ENCODE measurements at places on chromosomes 7 and 10.

DNA sequence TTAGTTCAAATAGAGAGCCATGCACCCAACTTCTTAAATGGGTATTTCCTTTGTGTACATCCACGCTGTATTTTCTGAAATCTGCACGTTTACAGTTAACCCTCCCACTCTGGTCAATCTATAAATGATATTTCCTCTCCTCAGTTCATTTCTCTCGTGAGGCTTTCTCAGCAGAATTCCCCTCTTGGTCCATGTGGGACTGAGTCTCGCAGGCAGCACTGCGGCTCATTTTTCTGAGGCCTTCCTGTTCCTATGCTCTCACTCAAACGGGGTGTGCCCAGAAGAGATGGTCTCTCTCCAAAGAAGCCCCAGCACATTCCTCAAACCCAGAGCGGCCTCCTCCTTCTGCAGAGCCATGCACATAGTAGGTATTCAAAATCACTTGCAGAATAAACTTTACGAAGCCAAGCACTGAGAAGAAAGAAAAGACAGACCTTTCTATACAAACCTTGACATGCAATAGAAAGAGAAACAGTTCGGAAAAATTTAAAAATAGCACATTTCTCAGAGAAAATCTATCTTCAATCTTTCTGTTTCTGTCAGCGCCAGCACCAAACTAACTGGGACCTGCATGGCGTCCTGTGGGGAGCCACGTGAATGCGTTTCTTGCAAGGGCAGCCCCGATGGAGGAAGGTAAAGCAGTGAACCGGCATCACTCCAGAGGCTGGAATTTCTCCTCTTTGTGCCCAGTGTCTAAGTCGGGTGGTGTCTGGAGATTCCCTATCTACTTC lies 77.1 kb downstream of the HIPK2 start:
- H3K4me1 ChIP-seq = peaks cover 36% of the 10 kb centered on the region
- H3K4me3 ChIP-seq = no peak overlapping the region
- no peak for DNase-seq
- H3K36me3 ChIP-seq = peaks cover 5% of the 10 kb centered on the region
- peak overlapping the region; percentile 52 for H3K27ac ChIP-seq

DNA sequence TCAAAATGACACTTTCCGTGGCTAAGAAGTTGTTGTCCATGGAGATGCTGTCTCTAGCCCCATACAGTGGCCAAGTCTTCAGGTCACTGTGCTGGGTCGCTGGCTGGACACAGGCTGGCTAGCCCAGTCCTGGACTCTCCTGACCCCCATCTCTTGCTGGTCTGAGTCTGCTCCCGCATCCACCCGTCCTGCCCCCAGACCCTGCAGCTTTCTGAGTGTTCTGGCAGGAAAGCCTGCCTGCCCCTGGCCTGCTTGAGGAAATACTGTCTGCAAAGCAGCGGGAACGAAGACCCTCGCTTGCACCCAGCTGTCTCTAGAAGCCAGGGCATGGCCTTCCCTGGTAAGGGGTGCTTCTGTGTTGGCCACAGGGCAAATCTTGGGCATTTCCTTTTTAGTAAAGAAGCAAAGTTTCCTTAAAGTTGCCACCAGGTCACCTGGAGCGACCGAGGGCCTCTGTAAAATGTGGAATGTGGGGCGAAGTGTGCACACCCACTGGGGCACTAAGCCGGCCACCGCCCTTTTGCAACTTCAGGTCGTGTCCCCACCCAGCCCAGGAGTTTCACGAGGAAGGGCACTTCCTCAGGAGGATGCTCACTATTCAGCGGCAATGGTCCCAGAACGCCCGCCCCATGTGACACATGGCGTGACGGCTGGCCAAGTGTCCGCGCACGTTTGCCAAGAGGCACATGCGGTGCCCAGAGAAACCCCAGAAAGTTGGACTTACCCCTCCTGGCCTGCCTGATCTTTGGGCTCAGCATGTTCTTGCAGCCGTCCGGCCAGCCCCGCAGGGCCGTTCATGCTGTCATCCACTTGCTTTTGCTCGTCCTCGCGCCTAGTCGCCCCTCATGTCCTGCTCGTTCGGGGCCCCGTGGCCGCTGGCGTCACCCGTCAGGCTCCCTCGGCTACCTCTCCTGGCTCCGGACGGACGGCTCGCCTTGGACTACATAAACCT lies 558 bp downstream of the ARHGAP22 start:
- no peaks in the 10 kb centered on the region for H3K36me3 ChIP-seq
- no peak for DNase-seq
- no peak overlapping the region for H3K27ac ChIP-seq
- peaks cover 6% of the 10 kb centered on the region for H3K4me1 ChIP-seq
- H3K27me3 ChIP-seq = peaks cover 36% of the 10 kb centered on the region
- no peak overlapping the region for H3K4me3 ChIP-seq

- peaks cover 6% of the 10 kb centered on the region for H3K4me1 ChIP-seq
- no peak overlapping the region for H3K4me3 ChIP-seq
- no peaks in the 10 kb centered on the region for H3K36me3 ChIP-seq
- no peak overlapping the region for H3K27ac ChIP-seq
- H3K27me3 ChIP-seq = peaks cover 31% of the 10 kb centered on the region
- no peak for DNase-seq
Observed at GRCh38 chr10:70250961-70251680, 17.9 kb upstream of the PPA1 start.

GRCh38 chr7:12570168-12570533 lies 369 bp upstream of the SCIN start:
- DNase-seq = peak; percentile 16
- peaks cover 21% of the 10 kb centered on the region for H3K4me1 ChIP-seq
- no peak overlapping the region for H3K27ac ChIP-seq
- H3K27me3 ChIP-seq = peaks cover 41% of the 10 kb centered on the region
- peak overlapping the region; percentile 65 for H3K4me3 ChIP-seq
- H3K36me3 ChIP-seq = no peaks in the 10 kb centered on the region

GRCh38 chr10:24707445-24707844 lies 16.2 kb downstream of the ARHGAP21 start:
- H3K36me3 ChIP-seq = no peaks in the 10 kb centered on the region
- no peak overlapping the region for H3K4me3 ChIP-seq
- DNase-seq = peak; percentile 35

DNA sequence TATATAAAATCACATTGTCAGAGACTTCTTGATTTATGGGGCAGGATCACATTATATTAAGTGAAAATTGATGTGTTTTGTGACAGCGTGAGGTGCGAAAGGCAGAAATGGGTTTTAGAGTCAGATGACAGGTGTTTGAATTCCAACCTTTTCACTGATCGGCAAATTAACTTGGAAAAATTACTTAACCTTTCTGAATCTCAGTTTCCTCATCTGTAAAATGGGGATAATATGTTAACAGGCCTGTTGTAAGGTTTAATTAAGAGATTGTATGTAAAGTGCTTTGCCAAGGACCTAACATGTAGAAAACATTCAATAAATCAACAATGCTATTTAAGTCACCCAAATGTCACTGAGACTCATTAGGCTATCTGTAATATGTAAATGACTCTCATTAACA lies 221.2 kb upstream of the LYZL1 start:
- no peaks in the 10 kb centered on the region for H3K36me3 ChIP-seq
- H3K4me3 ChIP-seq = no peak overlapping the region
- no peak overlapping the region for H3K27ac ChIP-seq
- no peaks in the 10 kb centered on the region for H3K27me3 ChIP-seq
- no peaks in the 10 kb centered on the region for H3K4me1 ChIP-seq

- H3K36me3 ChIP-seq = no peaks in the 10 kb centered on the region
- no peaks in the 10 kb centered on the region for H3K4me1 ChIP-seq
- peaks cover 26% of the 10 kb centered on the region for H3K27me3 ChIP-seq
- H3K27ac ChIP-seq = no peak overlapping the region
- DNase-seq = no peak
Observed at GRCh38 chr7:120819861-120820260, 38.1 kb downstream of the TSPAN12 start.

- no peak for DNase-seq
- H3K36me3 ChIP-seq = no peaks in the 10 kb centered on the region
- H3K27ac ChIP-seq = no peak overlapping the region
- H3K4me3 ChIP-seq = no peak overlapping the region
- H3K27me3 ChIP-seq = peaks cover 4% of the 10 kb centered on the region
- no peaks in the 10 kb centered on the region for H3K4me1 ChIP-seq
Observed at GRCh38 chr7:108385834-108386422, 70.3 kb downstream of the NRCAM start.

DNA sequence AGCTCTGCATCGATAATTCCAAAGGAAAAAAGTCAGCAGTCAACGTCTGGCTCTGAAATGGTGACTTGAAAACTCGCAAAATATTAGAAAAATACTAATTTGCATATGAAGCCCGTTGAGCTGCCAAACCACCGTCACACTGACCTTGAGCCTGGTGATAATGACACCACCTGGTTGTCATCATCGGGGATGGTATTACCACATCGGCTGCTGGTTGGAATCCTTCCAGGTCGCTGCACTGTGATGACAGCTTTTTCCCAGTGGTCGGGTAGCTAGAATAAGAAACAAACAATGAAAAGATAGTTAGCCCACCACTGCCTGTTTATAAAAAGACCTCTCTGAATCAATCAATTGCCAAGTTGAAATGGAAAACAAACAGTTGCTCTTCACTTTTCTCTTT lies 41.6 kb downstream of the LAMB1 start:
- DNase-seq = no peak
- H3K36me3 ChIP-seq = no peaks in the 10 kb centered on the region
- no peak overlapping the region for H3K27ac ChIP-seq
- H3K27me3 ChIP-seq = peaks cover 8% of the 10 kb centered on the region
- no peaks in the 10 kb centered on the region for H3K4me1 ChIP-seq

GRCh38 chr7:123792547-123792946 lies 43.7 kb upstream of the WASL start:
- DNase-seq = no peak
- peaks cover 4% of the 10 kb centered on the region for H3K4me1 ChIP-seq
- H3K27me3 ChIP-seq = peaks cover 4% of the 10 kb centered on the region
- no peak overlapping the region for H3K27ac ChIP-seq
- H3K4me3 ChIP-seq = no peak overlapping the region

DNA sequence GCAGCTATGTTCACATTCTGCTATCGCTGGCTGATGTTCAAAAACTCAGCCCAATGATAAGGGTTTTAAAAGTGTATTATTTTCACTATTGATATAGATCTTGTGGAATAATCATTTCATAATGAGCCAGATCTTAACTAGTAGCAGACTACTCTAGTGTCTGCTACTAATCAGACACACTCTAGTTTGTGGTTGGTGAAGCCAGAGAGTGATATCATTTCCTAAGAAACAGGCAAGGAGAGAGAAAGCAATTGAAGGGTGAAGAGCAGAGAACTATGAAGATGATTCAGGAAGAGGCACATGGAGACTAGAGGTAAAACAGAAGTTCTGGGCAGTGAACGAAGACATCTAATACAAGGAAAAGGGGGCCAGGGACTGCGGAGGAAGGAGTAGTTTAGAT lies 58.2 kb upstream of the BET1 start:
- H3K4me3 ChIP-seq = no peak overlapping the region
- H3K36me3 ChIP-seq = no peaks in the 10 kb centered on the region
- no peak for DNase-seq
- peaks cover 21% of the 10 kb centered on the region for H3K4me1 ChIP-seq

DNA sequence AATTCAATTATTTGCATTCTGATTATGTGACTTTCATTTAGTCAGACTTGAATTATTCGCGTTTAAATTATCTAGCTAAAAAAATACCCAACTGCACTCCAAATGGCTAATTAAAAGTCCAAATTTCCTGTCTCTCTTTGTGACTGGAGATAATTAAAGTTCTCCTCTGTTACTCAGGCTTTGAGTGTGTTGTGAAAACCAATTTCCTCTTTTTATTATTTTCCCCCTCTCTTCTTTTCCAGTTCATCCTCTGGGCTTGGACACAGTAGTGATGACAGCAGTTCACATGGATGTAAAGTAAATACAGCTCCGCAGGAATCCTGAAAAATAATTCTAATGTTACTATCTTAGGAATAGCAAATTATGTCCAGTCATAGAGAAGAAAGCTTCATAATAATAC lies 80.6 kb downstream of the SNX10 start:
- no peak for DNase-seq
- H3K27me3 ChIP-seq = peaks cover 14% of the 10 kb centered on the region
- H3K4me3 ChIP-seq = no peak overlapping the region
- H3K27ac ChIP-seq = no peak overlapping the region

GRCh38 chr7:148623586-148624282 lies 33.2 kb downstream of the C7orf33 start:
- H3K27me3 ChIP-seq = no peaks in the 10 kb centered on the region
- no peak for DNase-seq
- peaks cover 59% of the 10 kb centered on the region for H3K4me1 ChIP-seq
- H3K4me3 ChIP-seq = no peak overlapping the region
- H3K27ac ChIP-seq = no peak overlapping the region
